ENCODE measurements at places on chromosomes 5 and 9.

DNA sequence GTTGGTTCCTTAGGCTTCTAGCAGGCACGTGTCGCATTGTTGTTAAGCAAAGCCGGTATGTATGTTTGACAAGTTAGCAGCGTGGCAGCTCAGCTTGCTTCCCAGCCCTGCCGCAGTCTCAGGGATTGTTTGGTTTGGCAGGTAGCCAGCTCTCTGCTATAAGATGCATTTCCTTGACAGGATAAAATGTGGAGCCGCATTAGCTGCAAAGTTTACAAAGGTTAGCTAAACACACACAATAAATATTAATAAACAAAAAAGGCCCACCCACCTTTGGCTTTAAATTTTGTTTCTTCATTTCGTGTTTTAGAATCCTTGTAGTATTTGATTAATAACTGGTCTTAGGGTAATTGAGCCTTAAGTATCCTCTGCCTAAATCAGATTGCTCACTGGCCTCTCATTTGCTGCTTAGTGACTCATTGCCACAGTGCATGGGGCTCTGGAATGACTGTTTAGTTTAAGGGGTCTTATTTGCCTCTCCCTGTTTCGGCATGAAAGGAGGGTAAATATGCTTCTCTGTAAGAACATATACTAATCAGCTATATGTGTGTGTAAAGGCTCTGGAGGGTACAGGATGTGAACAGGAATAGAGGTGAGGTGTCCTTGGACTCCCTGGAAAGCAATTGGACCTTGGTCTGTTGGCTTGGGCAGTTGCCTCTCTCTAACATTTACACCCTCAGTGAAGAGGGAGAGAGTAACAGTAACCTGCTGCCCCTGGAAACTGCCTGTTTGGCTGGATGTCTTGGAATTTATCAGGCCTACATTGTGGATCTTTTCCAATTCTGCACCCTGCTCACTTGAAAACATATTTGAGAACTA is 122.0 kb downstream of the GDNF start:
- DNase-seq: no peak

DNA sequence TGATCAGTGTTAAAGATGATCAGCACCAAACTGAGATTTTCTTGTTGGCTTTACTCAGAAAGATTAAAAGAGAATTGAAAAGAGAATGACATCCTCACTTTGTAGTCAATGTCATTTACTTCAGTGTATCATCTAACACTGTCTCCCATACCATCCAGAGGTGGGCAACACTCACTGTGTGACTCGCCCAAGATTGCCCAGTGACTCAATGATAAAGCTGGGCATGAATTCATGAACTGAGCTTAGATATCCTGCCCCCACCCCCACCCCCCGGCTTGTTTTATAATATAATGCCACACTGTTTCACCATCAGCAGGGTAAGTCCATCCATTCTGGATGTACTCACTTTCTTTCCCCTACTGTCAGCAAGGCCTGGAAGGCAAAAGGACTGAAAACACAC is 242.2 kb downstream of the FAM114A2 start:
- DNase-seq: no peak

- no peak for DNase-seq
Measured at GRCh38 chr9:128920381-128921058, at the start of gene PHYHD1. Gene PHYHD1, plus strand, starts transcription at chr9:128920982. Its CDS starts 1,342 bp downstream, at chr9:128922324.

- no peak for DNase-seq
Measured at GRCh38 chr9:131676431-131676972, 63.4 kb downstream of the RAPGEF1 start.

DNA sequence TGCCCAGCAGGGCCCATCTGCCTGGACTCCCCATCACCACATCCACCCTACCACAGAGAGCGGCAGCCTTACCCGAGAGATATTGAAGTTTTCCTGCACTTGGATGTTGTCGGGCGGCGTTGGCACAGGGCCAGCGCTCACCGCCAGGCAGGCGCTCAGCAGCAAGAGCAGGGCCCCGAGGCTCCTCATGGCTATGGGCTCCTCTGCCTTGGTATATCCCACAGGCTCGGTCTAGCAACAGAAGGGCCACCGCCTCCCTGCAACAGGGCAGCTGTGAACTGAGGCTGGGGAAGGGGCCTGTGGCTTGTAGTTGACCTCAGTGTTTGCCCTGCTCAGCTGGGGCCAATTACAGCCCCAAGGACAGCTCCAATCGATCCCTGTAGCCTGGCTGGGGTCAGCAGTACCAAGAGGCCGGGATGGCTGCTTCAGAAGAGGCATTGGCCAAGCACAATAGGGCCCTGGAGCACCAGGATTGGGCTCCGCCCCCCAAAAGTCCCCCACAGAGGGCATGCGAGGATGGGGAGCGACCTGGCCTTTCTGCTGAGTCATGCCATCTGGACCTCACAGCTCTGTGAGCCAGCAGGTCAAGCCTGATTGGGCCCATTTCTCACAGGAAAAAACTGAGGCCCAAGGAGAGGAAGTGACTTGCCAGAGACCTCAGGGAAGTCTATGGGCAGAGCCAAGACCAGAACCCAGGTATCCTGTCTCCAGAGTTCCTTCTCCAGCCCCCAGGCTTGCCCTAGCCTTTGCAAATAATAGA is at the start of gene AMBP:
AMBP (minus strand) TSS at position 280 of the 760 bp plus-strand sequence; CDS start at position 189, 91 bp downstream.
- no peak for DNase-seq

GRCh38 chr5:16600397-16600796 is 16.4 kb downstream of the RETREG1 start:
- DNase-seq: no peak

GRCh38 chr5:21774801-21775200 is 1078.3 kb downstream of the CDH12 start:
- DNase-seq: no peak

GRCh38 chr5:149824846-149825245 is 94.7 kb downstream of the PPARGC1B start:
- DNase-seq: no peak

All from stimulated activated CD8-positive, alpha-beta memory T cell treated with anti-CD3 and anti-CD28 coated beads, Interleukin-7, amount 100 ng/mL, for 48 hours (primary cell).